Smooth muscle cell of trachea (primary cell): ENCODE measurements at places on chromosomes 7 and 10. TPM values are rescaled to one million over a fixed set of nuclear protein-coding genes. Genes with fewer than 3 reads are reported as not detected.

The AKR1B1 gene
- total RNA-seq, result 105 and 235 TPM in 2 replicates

The C7orf25 gene
- 6.0 and 10.3 TPM in 2 replicates for total RNA-seq

The SPAG6 gene
- total RNA-seq, result 0.15 and 0.17 TPM in 2 replicates

The HYAL4 gene
- total RNA-seq, result 0.17 and 0.44 TPM in 2 replicates

The ZKSCAN1 gene
- total RNA-seq, result 44.7 and 48.1 TPM in 2 replicates

The SMKR1 gene
- total RNA-seq, result 0.66 TPM in 1 of 2 replicates, not detected in the other

The DPYSL4 gene
- 1.3 and 4.2 TPM in 2 replicates for total RNA-seq

The GSAP gene
- 8.6 and 8.9 TPM in 2 replicates for total RNA-seq

The NPY4R2 gene
- total RNA-seq, result 0.17 TPM in 1 of 2 replicates, not detected in the other

The CTAGE8 gene
- not detected in 2 replicates for total RNA-seq

The FAM180A gene
- total RNA-seq, result 68.3 and 80.0 TPM in 2 replicates

The C10orf105 gene
- under 0.01 TPM in 1 of 2 replicates, not detected in the other for total RNA-seq

The AKR1D1 gene
- total RNA-seq, result not detected in 2 replicates

The RBP3 gene
- total RNA-seq, result not detected in 2 replicates

The ABCB4 gene
- total RNA-seq, result 4.6 and 4.8 TPM in 2 replicates

The NPTX2 gene
- total RNA-seq, result under 0.01 TPM in 1 of 2 replicates, not detected in the other

The GJD4 gene
- total RNA-seq, result not detected in 2 replicates

The RNF148 gene
- total RNA-seq, result 0.33 and 1.3 TPM in 2 replicates

The ATOH7 gene
- 0.17 TPM in 1 of 2 replicates, not detected in the other for total RNA-seq

The PANK1 gene
- total RNA-seq, result 7.1 and 11.6 TPM in 2 replicates

The UTF1 gene
- not detected in 2 replicates for total RNA-seq

The GPR22 gene
- not detected in 2 replicates for total RNA-seq

The CCDC3 gene
- under 0.01 TPM in 1 of 2 replicates, not detected in the other for total RNA-seq

The SAMD9 gene
- 13.4 and 13.8 TPM in 2 replicates for total RNA-seq

The SUGCT gene
- total RNA-seq, result 8.9 and 12.6 TPM in 2 replicates

The FAM25G gene
- total RNA-seq, result not detected in 2 replicates

The ADIRF gene
- 159 and 195 TPM in 2 replicates for total RNA-seq

The VWA2 gene
- 0.58 and 0.83 TPM in 2 replicates for total RNA-seq

The TMEM229A gene
- total RNA-seq, result not detected in 2 replicates

The THAP5 gene
- 15.5 and 17.9 TPM in 2 replicates for total RNA-seq

The MCM10 gene
- total RNA-seq, result 0.99 and 6.0 TPM in 2 replicates

The GNG11 gene
- 18.7 and 53.7 TPM in 2 replicates for total RNA-seq

The RASA4B gene
- 3.0 and 3.5 TPM in 2 replicates for total RNA-seq

The TNPO3 gene
- total RNA-seq, result 73.6 and 77.1 TPM in 2 replicates

The CDNF gene
- total RNA-seq, result 3.1 and 3.6 TPM in 2 replicates

The CREB3L2 gene
- total RNA-seq, result 22.7 and 30.0 TPM in 2 replicates

The HHEX gene
- 8.7 and 8.8 TPM in 2 replicates for total RNA-seq

The ADAM8 gene
- 1.2 and 2.9 TPM in 2 replicates for total RNA-seq

The ARHGAP19 gene
- total RNA-seq, result 3.5 and 11.5 TPM in 2 replicates

The FLNC gene
- total RNA-seq, result 265 and 462 TPM in 2 replicates

The LIPJ gene
- total RNA-seq, result 0.17 TPM in 1 of 2 replicates, not detected in the other

The GPER1 gene
- total RNA-seq, result 4.5 and 4.9 TPM in 2 replicates

The NEUROD6 gene
- not detected in 2 replicates for total RNA-seq

The LLCFC1 gene
- total RNA-seq, result not detected in 2 replicates

The PGAM2 gene
- 0.17 and 0.29 TPM in 2 replicates for total RNA-seq

The NPSR1 gene
- total RNA-seq, result not detected in 2 replicates

The KLF14 gene
- under 0.01 TPM in 1 of 2 replicates, not detected in the other for total RNA-seq

The FRAT1 gene
- total RNA-seq, result 3.3 and 3.8 TPM in 2 replicates

The RPP38 gene
- total RNA-seq, result 15.1 and 15.5 TPM in 2 replicates

The PLAU gene
- total RNA-seq, result 67.8 and 114 TPM in 2 replicates

The ZPBP gene
- not detected in 2 replicates for total RNA-seq
